ENCODE measurements at places on chromosomes 5 and 9.

GRCh38 chr5:55450050-55450765 is 84.6 kb downstream of the PLPP1 start:
- no peaks in the 10 kb centered on the region for H3K27me3 ChIP-seq
- H3K36me3 ChIP-seq: no peaks in the 10 kb centered on the region
- peaks cover 4% of the 10 kb centered on the region for H3K4me1 ChIP-seq
- H3K4me3 ChIP-seq: no peak overlapping the region

DNA sequence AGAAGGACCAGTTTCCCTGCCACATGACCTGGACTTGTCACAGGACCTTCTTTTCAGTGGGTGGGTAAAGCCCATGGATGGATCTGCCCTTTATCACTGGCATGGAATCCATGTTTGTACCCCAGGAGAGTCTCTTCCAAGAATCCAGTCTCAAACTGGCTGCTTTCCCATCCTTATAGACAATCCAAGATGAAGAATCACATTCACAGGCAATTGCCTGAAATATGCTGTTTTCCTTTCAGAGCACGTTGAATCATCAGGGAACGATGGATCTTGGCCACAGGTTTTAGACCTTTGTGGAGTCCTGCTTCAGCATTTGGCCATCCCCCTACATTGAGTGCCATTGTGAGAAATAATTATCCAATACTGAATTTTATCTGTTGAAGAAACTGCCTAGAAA is 319.8 kb downstream of the ASTN2 start:
- H3K36me3 ChIP-seq: no peaks in the 10 kb centered on the region
- no peaks in the 10 kb centered on the region for H3K27me3 ChIP-seq
- H3K27ac ChIP-seq: peak overlapping the region; percentile 76
- H3K4me1 ChIP-seq: peaks cover 2% of the 10 kb centered on the region

DNA sequence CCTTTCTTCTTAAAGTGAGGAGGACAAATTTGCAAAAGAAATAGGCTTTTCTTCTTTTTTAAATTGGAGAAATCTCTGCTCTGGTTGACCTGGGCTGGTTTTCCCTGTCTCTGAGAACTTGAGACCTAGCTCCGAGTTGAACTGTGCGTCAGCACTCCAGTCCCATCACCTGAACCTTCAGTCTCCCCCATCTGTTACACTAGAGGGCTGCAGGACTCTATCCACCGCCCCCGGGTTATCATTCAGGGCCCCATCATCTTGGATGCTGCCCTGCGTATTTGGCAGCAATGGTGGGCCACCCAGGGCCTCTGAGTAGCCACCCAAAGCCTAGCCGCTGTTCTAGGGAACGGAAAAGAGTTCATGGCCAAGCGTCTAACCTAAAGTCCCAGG is 2.5 kb downstream of the FOXE1 start:
- peaks cover 95% of the 10 kb centered on the region for H3K27me3 ChIP-seq
- H3K4me1 ChIP-seq: 0 out of 2 replicates have a peak, but pooled peaks cover 2% of the 10 kb centered on the region
- H3K4me3 ChIP-seq: no peak overlapping the region
- no peak overlapping the region for H3K27ac ChIP-seq

DNA sequence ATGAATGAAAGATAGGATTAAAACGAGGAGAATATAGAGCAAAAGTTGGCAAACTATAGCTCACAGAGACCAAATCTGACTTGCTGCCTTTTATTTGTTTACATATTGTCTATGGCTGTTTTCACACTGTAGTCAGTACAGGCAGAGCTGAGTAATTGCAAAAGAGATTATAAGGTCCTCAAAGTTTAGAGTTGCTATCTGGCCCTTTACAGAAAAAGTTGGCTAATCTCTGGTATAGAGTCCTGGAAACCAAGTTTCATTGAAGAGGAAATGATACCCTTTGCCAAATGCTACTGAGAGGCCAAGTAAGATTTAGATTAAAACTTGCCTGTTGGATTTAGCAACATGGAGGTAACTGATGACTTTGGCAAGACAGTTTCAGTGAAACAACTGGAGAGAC is 36.0 kb downstream of the LYRM7 start:
- no peaks in the 10 kb centered on the region for H3K27me3 ChIP-seq
- no peak for DNase-seq
- no peak overlapping the region for H3K4me3 ChIP-seq
- H3K27ac ChIP-seq: no peak overlapping the region
- H3K36me3 ChIP-seq: no peaks in the 10 kb centered on the region
- no peaks in the 10 kb centered on the region for H3K4me1 ChIP-seq

GRCh38 chr9:8539681-8540197 is 740.2 kb upstream of the DMAC1 start:
- no peak overlapping the region for H3K4me3 ChIP-seq
- no peaks in the 10 kb centered on the region for H3K27me3 ChIP-seq
- no peak overlapping the region for H3K27ac ChIP-seq
- no peaks in the 10 kb centered on the region for H3K36me3 ChIP-seq
- DNase-seq: no peak
